ENCODE measurements at places on chromosomes 5 and 9.

- no peak for DNase-seq
Measured at GRCh38 chr5:128762661-128763306, 202.5 kb upstream of the SLC27A6 start.

DNA sequence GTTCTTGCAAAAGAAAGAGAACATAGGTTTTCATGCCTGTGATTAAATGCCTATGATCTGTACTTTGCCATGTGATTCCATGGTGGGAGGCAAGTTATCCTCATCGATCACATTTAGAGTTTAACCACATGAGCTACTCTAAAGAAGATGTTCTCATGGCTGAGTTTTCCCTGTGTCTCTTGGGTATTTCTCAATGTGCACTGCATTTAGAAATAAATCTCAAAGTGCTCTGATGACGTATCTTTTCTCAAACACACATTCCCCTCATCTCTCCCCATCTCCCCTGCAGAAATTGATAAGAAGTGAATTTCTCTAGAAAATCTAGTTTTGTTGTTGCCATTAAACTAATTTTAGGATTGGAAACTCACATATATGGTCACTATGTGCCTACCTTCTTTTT, 282.2 kb downstream of the SEMA5A start:
- DNase-seq: no peak

GRCh38 chr5:38051711-38052511, 206.4 kb upstream of the EGFLAM start:
- DNase-seq: no peak

GRCh38 chr5:4984461-4984860, 155.7 kb upstream of the ADAMTS16 start:
- DNase-seq: no peak

GRCh38 chr9:75866273-75866871, 24.1 kb upstream of the PCSK5 start:
- DNase-seq: no peak

GRCh38 chr9:126204197-126204596, 122.4 kb upstream of the MVB12B start:
- no peak for DNase-seq

- DNase-seq: no peak
Measured at GRCh38 chr5:15796557-15796956, 296.6 kb downstream of the FBXL7 start.

DNA sequence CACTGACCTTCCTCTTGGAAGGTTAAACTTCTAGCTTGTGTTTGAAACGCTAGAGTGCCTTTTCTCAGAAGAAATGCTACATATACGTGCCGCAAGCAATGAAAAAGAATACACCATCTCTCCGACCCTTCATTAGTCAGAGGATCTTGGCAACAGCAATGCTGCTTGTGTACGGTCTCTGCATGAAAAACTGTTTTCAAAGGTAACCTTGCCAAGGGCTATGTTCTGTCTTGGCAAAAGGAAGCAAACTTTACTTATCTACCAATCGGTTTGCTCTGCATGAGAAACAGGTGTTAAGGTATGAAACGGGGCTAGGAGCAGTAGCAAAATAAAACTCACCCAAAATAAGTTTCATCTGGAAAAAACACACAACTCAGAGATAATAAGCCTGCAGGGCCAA, 297.8 kb downstream of the FBXL17 start:
- DNase-seq: no peak

- no peak for DNase-seq
Measured at GRCh38 chr5:140165101-140165922, 9.7 kb upstream of the CYSTM1 start.

All from 8988T (cell line).